Naive B cell (primary cell): ENCODE measurements at places on chromosomes 5 and 9.

DNA sequence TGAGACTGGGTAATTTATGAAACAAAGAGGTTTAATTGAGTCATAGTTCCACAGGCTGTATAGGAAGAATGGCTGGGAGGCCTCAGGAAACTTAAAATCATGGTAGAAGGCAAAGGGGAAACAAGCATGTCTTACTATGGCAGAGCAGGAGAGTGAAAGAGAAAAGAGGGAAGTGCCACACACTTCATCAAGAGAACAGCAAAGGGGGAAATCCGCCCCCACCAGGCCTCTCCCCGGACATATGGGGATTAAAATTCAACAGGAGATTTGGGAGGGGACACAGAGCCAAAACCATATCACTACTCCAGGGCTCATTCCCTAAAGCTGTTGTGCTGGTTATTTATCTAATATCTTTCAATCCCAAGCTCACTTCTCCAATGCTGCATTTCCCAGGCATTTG lies 50.2 kb upstream of the NR3C1 start:
- peak; percentile 6 for DNase-seq

DNA sequence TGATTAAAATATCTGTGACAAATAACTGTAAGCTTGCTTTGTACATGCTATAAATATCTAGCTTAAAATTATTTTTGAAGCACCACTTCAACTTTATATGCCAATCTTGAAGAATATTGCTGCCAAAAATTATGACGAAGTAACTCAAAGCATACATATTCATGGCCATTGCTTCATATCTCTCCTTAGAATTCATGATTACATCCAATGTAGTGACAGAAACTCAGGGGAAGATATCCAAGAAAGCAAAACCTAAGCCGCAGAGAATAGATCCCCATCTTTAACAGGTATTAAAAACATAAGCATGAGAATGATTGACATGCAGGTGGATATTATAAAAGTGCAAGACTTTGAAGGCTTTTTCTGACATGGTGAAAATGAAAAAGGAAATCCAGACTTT lies 100.8 kb upstream of the PLPPR1 start:
- DNase-seq, result no peak

DNA sequence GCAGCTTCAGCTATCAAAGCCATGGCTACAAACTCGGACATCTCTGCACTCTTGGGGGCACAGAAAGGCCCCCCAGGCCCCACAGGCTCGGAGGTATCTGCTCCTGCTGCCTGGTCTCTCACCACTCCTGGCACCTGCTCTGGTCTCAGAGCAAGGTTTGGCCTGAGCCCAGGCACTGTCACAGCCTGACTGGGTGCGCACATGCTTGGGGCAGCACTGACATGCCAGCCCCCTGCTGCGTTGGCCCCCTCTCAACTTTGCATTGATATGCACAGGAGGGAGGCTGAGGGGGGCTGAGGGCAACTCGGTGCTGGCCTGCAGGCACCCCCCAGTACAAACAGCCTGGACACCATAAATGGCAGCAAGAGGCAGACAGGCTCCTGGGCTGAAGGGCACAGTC lies 27.1 kb upstream of the GHR start:
- DNase-seq, result no peak

DNA sequence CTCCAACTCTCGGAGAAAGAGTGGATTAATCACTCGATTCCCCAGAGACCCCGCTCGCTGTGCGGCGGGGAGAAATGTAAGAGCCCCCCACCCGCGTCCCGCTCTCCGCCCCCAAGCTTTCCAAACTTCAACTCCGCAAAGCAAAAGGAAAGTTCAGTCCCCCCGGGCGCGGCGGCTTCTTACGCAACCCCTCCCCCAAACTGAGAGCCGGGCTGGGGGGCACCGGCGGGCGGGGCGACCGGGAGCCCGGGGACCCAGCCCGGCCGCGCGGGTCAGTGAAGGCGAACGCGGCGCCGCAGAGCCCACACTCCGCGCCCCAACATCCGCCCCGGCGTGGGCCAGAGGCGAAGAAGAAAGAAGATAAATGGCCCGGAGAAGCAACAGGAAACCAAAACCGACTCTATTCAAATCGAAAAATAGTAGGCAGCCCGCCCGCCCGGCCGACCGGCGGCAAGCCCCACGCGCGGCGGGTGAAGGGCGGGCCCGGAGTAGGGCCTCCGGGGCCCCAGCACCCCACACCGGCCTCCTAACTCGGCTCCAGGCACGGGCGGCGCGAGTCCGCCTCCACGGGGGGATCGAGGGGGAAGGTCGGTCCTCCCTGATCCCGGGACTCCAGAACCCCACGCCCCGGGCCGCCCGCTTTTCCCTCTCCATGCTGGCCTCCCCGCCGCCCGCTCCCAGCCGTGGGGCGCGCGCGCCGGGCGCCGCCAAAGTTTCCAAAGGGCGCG lies 720 bp downstream of the NOTCH1 start:
- peak; percentile 68 for DNase-seq

DNA sequence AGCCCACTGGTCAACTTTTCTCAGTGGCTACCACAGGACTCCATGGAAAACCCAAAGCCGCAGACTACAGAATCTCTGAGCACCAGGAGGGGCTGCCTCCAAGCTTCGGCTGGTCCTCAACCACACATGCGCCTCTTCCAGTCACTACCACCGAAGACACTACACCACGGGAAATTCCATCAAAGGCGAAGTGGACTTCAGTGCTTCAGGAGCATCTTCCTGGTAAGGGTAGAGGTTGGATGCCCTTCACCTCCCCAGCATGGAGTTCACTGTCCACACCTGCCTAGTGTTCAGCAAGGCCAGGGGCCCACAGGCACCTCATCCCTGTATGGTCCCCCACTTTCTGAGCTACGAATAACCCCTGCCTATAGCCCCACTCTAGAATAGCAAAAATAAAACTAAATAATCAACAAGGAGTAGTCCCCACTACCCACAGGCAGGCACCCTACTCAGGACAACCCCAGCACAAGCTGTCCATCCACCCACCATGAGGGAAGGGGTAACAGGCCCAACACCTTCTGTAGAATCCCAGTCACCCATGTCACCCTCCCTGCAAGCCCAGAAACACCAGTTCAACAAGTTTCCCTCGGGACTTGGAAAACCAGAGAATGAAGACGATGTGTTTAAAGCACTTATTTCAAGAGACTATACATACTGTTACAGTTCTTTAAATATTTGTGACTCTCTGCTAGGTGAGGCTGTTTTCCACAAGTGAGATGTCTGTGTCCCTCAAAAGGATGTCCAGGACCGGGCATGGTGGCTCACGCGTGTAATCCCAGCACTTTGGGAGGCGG lies 2.6 kb downstream of the VDAC1 start:
- DNase-seq, result no peak

- no peak for DNase-seq
Observed at GRCh38 chr5:153508700-153509099, 18.2 kb downstream of the GRIA1 start.

DNA sequence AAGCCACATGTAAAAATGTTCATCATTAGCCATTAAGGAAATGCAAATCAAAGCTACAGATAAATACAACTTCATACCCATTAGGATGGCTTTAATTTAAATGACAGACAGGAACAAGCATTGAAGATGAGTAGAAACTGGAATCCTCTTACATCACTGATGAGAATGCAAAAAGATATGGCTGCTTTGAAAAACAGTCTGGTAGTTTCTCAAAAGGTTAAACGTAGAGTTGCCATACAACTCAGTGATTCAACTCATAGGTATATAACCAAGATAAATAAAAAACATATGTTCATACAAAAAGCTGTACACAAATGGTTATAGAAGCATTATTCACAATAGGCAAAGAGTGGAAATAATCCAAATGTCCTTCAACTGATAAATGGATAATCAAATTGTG lies 228.8 kb upstream of the ZNF462 start:
- no peak for DNase-seq

GRCh38 chr9:77449240-77450084 lies 198.7 kb downstream of the GNA14 start:
- DNase-seq, result no peak

DNA sequence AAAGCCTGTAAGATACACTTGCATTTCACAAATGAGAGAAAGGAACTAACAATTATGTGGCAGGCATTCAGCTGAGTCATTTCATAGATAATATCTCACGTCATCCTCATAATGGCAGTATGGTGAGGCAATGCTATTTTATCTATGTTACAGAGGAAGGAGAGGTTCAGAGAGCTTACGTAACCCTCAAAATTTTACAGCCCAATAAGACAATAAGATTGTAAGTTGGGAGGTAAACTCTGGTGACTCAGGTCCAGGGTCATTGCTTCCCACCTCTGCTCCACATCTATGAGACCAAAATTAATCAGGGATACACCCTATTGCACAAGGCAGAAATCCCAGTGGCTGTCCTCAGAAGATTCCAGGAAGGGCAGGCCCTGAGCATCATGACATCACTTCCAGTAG lies 309.7 kb downstream of the NSG2 start:
- DNase-seq, result no peak

GRCh38 chr9:4837261-4838188 lies 44.8 kb downstream of the RCL1 start:
- no peak for DNase-seq

- DNase-seq, result no peak
Observed at GRCh38 chr9:18463991-18464390, 10.0 kb upstream of the ADAMTSL1 start.

DNA sequence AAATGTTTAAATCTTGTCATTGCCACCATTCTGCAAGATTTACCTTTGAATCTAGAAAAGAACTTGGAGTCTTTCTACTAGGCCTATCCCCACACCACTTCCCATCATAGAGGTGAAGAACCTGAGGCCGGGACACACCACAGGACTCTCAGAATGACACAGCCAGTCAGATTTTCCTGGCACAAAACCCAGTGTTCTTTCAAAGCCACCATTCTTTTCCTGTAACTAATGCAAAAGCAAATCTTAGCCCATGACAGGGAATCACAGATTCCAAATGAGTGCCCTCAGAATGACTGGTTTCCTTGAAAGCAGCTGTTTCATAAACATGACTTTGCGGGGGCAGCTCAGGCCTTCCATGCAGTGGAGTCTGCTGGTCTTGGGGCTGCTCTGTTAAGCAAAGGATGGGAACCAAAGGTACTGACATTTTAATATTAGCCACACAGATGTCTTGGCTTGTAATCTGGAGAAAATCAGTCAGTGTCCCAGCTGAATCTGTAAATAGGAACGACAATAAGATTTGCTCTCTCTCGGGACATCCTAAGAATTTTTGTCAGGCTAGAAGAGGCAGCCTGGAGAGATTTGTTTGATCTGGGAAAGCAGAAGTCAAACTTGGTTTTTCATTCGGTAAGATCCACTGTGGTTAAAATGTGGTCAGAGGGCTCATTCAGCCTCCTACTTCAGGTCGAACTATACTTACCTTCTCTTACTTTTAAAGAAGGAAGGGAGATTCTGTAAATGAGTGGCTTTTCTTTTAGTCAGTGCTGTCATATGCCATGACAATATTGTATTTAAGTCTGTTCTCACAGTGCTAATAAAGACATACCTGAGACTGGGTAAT lies 115.1 kb downstream of the PALM2AKAP2 start:
- no peak for DNase-seq

DNA sequence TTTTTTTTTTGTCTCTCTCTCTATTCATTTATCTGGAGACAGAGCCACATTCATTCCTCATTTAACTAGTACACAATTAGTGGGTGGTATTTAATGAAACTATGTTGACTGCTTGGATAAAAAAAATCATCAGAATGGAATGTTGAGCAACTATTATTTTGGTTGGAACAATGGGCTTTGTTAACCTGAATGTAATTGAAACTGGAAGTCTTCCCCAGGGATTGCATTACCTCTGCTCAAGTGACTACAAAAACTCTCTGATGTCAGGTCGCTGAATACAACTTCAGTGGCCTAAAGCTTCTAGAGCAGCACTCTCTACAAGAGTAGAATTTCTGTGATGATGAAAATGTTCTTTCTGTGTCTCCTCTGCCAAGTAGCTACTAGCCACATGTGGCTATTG lies 295.8 kb downstream of the DEPDC1B start:
- DNase-seq, result no peak

DNA sequence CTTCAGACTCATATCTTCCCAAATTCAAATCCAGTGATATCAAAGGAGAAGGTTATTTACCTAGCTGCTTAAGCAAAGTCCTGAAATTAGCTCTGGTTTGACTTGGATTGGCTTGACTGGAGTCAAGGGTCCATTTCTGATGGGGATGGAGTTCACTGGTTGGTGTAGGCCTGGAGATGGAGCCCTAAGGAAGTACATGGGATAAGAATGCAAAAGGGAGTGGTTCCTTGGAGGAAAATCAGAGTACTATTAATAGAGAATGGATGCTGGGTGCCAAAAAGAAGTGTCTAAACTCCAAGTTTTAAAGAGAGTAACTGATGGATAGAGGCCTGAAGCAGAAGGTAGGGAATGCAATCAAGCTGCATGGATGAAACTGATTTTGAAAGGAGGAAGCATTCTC lies 13.8 kb downstream of the TXNDC8 start:
- DNase-seq, result no peak

GRCh38 chr5:151812757-151813309 lies 41.1 kb downstream of the G3BP1 start:
- DNase-seq, result no peak
